Tongue (tissue), 3 donors: ENCODE measurements at places on chromosomes 11 and 22.

GRCh38 chr11:9250139-9250582 lies 15.0 kb downstream of the DENND5A start:
- no peak for DNase-seq

GRCh38 chr22:44914026-44914721 lies 95.6 kb downstream of the PHF21B start:
- DNase-seq: no peak

DNA sequence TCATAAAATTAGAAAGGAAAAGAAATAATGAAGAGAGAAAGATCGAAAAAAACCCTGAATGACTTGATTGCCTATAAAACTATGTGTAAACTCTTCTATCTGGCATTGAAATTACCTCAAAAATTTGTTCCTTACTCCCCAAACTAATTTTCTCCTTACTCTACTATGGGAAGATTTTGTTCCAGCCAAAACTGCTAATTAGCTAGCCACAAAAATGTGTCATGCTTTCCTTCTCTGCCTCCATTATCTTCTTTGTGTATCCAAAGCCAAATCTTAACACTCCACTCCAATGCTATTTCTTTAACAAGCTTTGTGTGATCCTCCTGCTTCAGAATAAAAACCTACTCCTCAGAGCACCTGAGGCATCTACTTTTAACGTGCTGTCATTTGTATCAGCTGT lies 831.2 kb downstream of the METTL15 start:
- DNase-seq: no peak

GRCh38 chr11:65810046-65810868 lies 23.4 kb downstream of the OVOL1 start:
- no peak for DNase-seq

DNA sequence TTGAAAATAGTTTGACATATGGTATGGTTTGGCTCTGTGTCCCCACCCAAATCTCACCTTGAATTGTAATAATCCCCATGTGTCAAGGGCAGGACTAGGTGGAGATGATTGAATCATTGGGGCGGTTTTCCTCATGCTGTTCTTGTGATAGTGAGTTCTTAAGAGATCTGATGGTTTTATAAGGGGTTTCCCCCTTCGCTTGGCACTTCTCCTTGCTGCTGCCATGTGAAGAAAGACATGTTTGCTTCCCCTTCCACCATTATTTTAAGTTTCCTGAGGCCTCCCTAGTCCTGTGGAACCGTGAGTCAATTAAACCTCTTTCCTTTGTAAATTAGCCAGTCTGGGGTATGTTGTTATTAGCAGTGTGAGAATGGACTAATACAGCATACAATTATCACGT lies 7.7 kb downstream of the KCTD21 start:
- no peak for DNase-seq
